Pancreas (tissue), 10 donors: ENCODE measurements at places on chromosomes 2 and 18.
A peak's percentile ranks its signal among the peaks of the same experiment; 100 is the strongest.

DNA sequence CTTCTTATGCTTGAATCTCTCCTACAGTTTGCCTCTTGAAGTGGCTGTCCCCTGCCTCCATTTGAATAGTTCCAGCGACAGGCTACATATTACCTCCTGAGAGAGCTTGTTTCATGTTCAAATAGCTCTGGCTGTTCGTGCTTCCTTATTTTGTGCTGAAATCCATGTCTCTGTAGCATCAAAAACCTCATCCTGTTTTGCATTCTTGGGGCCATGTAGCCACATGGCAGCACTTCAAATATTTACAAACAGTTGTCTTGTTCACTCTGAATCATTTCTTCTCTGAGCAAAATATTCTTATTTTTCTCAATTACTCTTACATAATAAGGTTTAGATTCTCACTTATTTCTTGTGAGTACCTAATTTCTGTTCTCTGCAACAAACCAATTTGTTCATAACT is 1243.1 kb upstream of the NXPH2 start:
- no peak for DNase-seq
- H3K27me3 ChIP-seq, result no peaks in the 10 kb centered on the region
- H3K27ac ChIP-seq, result no peak overlapping the region
- no peaks in the 10 kb centered on the region for H3K36me3 ChIP-seq
- H3K4me1 ChIP-seq, result no peaks in the 10 kb centered on the region
- no peak overlapping the region for H3K4me3 ChIP-seq

DNA sequence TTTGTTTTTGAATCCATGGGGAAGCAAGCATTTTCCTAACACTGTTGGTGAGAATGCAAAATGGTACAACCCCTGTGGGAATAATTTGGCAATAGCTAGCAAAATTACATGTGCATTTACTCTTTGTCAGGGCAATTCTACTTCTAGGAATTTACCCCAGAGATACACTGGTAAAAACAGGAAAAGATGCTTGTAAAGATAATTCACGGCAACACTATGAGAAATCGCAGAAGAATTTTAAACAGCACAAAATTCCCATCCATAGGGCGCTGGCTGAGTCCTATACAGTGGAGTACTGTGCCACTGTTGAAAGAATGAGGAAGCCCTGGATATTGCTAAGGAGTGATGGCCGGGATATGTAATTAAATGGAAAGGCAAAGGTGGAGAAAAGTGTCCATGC is 75.8 kb downstream of the DGKD start:
- H3K27ac ChIP-seq, result no peak overlapping the region
- no peaks in the 10 kb centered on the region for H3K27me3 ChIP-seq
- H3K4me1 ChIP-seq, result no peaks in the 10 kb centered on the region
- no peaks in the 10 kb centered on the region for H3K36me3 ChIP-seq

- no peak for DNase-seq
- H3K4me1 ChIP-seq, result peaks cover 18% of the 10 kb centered on the region
- no peaks in the 10 kb centered on the region for H3K36me3 ChIP-seq
- no peaks in the 10 kb centered on the region for H3K27me3 ChIP-seq
- no peak overlapping the region for H3K27ac ChIP-seq
Observed at GRCh38 chr2:234969306-234970098, 17.7 kb downstream of the SH3BP4 start.

- no peaks in the 10 kb centered on the region for H3K27me3 ChIP-seq
- DNase-seq, result no peak
- no peak overlapping the region for H3K27ac ChIP-seq
Observed at GRCh38 chr2:60958800-60959199, 58.7 kb upstream of the PEX13 start.

- no peaks in the 10 kb centered on the region for H3K27me3 ChIP-seq
- no peaks in the 10 kb centered on the region for H3K36me3 ChIP-seq
- no peak overlapping the region for H3K27ac ChIP-seq
- no peak for DNase-seq
Observed at GRCh38 chr18:7784171-7784570, 217.1 kb downstream of the PTPRM start.

GRCh38 chr2:127857265-127857808 is 618 bp downstream of the POLR2D start:
- H3K36me3 ChIP-seq, result no peaks in the 10 kb centered on the region
- peak; percentile 21 for DNase-seq

DNA sequence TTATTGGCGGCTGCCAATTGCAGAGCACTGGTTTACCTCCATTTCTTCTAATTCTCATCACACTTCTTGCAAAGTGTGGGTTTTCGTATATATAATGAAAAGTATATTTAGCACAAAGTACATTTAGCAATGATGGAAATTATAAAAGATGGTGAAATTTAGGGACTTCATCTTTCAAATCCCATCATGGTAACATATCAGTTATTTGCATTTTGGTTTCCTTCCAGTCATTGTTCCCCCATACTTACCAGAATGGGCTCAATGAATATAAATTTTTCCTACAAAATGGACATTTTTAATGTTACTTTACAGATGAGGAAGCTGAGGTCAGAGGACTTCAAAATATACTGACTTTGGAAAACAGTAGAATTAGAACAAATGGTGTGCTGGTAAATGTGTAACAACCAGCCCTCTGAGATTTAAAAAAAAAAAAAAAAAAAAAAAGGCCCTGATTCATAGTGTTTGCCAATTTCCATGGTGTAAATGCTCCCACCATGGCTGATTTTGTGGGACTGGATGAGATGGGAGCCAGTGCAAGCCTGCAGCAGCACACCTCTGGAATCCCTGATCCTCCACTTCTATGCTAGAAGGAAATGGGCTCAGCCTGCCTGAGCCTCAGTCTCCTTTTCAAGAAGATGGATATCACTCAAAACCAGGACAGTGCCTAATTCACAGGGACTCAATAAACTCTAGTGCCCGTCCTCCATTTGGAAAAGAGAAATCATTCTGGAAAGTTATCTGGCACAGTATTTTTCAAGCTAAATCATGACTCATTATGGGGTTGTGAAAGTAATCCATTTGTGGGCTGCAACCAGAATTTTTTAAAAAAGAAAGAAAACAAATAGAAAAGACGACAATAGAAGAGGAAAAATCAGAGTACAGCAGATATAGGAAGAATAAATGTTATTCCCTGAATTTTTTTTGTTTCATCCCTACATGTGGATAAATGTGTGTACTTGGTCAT is 34.0 kb downstream of the LBH start:
- no peaks in the 10 kb centered on the region for H3K36me3 ChIP-seq
- no peak for DNase-seq
- no peaks in the 10 kb centered on the region for H3K27me3 ChIP-seq
- H3K4me1 ChIP-seq, result no peaks in the 10 kb centered on the region
- no peak overlapping the region for H3K27ac ChIP-seq
- H3K4me3 ChIP-seq, result no peak overlapping the region

GRCh38 chr2:184598002-184598315 is 370 bp upstream of the ZNF804A start:
- no peaks in the 10 kb centered on the region for H3K27me3 ChIP-seq
- H3K4me1 ChIP-seq, result no peaks in the 10 kb centered on the region
- DNase-seq, result no peak
- H3K27ac ChIP-seq, result no peak overlapping the region
- H3K4me3 ChIP-seq, result peak overlapping the region; percentile 64

GRCh38 chr2:151632993-151633565 is 101.2 kb downstream of the NEB start:
- H3K4me1 ChIP-seq, result no peaks in the 10 kb centered on the region
- no peak overlapping the region for H3K4me3 ChIP-seq

DNA sequence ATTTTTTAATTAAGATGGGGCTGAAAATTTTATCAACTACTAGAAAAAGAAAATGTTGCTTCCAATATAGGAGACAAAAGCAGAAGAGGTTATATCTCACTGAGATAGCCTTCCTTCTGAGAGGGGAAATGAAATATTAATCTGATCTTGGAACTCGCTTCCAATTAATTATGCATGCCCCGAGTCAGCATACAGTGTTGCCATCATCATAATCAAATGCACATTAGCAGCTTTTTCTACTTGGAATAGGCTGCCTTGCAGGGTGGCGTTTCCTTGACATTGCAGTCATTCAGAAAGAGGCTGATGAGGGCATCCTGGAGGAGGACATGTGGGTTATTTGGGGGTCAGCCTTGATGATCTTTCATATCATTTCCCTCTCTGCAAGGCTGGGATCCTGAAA is 18.4 kb upstream of the RPL37A start:
- H3K27ac ChIP-seq, result no peak overlapping the region
- DNase-seq, result no peak
- no peaks in the 10 kb centered on the region for H3K27me3 ChIP-seq
- no peaks in the 10 kb centered on the region for H3K4me1 ChIP-seq

DNA sequence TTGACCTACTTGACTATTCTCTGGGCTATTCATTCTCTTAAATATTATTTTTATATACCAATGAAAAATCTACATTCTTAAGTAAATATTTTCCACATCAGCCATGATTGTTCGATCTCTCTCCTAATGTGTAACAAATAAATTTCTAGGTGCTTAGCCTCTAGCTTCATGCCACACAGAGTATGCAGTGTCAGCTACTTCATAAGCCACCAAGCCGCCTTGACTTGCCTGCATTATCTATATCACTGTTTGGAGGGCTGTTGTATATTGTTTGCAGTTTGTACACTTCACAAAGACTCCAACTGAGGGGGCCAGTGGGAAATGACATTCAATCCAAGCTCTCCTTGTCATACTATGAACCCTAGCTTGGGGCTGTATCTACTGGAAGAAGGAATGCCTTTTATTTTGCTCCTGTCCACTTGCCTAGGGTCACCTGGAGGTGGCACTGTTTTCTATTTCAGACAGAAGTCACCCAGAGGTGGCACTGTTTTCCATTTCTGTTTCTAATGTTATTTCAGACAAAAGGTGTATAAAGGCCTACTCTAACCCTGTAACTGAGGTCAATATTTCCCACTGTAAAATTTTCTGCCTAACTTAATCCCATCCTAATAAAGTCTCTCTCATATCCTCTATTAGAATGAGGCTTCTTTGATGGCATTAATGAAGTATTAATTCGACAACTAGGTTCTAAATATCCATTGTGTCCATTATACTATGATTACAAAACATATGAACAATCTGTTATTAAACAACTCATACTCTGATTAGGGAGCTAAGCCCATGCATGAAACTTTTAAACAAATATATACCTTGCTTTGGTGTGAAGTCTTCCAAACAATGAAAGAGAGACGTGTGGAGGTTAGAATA is 36.4 kb downstream of the COL5A2 start:
- DNase-seq, result no peak
- no peaks in the 10 kb centered on the region for H3K4me1 ChIP-seq
- H3K27me3 ChIP-seq, result no peaks in the 10 kb centered on the region
- H3K36me3 ChIP-seq, result no peaks in the 10 kb centered on the region
- no peak overlapping the region for H3K27ac ChIP-seq

DNA sequence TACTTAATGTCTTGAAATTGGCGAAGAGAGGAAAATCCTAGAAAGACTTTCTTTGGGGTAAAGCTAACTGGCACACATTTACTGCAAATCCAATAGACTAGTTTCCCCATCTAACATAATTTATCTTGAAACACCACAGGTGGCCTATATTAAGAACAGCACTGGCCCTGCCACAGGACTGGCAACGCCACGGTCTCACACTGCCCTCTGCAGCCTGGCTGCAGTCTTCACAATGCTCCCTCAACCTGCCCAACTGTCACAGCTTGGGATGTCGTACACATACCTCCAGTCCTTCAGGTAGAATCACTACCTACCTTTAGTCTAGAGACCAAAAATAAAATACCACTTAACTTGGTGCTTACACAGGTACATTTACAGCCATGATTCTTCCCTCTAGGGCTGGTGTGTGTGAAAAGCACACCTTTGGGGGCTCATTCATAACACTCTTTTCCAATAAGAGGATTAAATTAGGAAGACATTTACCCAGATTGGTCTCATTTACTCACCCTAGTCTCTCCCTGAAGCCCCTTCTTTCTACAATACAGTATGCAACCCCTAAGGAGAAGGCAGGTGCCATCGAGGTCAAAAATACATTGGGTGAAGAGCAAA is 222.2 kb downstream of the C1D start:
- H3K36me3 ChIP-seq, result no peaks in the 10 kb centered on the region
- H3K4me3 ChIP-seq, result no peak overlapping the region
- no peaks in the 10 kb centered on the region for H3K27me3 ChIP-seq
- peak; percentile 83 for DNase-seq

GRCh38 chr2:18345848-18346247 is 214.6 kb downstream of the RDH14 start:
- peak overlapping the region; percentile 4 for H3K27ac ChIP-seq
- H3K36me3 ChIP-seq, result no peaks in the 10 kb centered on the region
- no peak for DNase-seq
- no peak overlapping the region for H3K4me3 ChIP-seq
- H3K27me3 ChIP-seq, result no peaks in the 10 kb centered on the region
- no peaks in the 10 kb centered on the region for H3K4me1 ChIP-seq

DNA sequence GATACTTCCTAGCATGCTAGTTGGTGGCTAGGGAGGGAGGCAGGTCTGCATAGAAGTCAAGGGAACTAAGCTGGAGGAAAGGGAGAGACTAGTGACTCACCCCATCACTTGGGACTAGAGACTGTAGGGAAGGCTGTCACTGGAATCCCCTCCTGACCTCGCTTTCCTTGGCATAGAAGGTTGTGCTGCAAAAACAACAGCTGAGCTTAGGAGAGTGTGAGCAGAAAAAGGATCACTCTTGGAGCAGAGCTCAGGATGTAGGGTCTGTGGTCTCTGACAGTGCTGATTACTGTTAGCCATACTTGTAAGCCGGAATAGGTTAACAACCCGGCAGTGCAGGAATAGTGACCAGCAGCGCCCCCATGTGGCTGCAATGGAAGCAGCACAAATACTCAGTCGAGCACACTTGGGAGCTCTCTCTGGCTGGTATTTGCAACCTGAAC is 66.9 kb upstream of the SMAD2 start:
- no peak for DNase-seq
- H3K4me1 ChIP-seq, result no peaks in the 10 kb centered on the region
- H3K27ac ChIP-seq, result no peak overlapping the region
- no peaks in the 10 kb centered on the region for H3K27me3 ChIP-seq
- no peak overlapping the region for H3K4me3 ChIP-seq
- no peaks in the 10 kb centered on the region for H3K36me3 ChIP-seq

GRCh38 chr2:216294305-216294704 is 78.0 kb downstream of the MARCHF4 start:
- H3K27me3 ChIP-seq, result no peaks in the 10 kb centered on the region
- no peak overlapping the region for H3K27ac ChIP-seq
- DNase-seq, result no peak
- no peak overlapping the region for H3K4me3 ChIP-seq
- no peaks in the 10 kb centered on the region for H3K36me3 ChIP-seq

DNA sequence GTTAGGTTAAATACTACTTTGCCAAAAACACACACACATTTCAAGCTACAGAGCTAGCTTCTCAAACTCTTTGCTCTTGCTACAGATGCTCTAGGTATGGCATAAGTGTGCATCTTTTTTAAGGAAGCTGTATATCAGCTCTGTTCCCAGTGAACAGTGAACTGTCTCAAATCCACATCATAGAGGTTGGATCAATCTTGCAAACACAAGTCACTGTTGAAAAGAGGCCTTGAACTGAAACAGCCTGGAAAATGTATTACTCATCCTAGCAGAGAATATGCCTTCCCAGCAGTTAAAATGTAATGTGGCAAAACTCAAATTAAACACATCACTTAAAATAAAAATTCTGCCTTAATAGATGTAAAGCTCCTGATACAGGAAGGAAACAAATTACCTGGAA is 151.8 kb downstream of the WDPCP start:
- H3K27me3 ChIP-seq, result no peaks in the 10 kb centered on the region
- H3K4me3 ChIP-seq, result no peak overlapping the region
- peaks cover 6% of the 10 kb centered on the region for H3K4me1 ChIP-seq
